ENCODE measurements at places on chromosomes 3 and 15.

- no peak for DNase-seq
These were observed 13.0 kb downstream of the FOXP1 start for GRCh38 chr3:71570546-71570945.

GRCh38 chr3:43526956-43527355, 94.9 kb downstream of the ANO10 start:
- DNase-seq, result no peak

DNA sequence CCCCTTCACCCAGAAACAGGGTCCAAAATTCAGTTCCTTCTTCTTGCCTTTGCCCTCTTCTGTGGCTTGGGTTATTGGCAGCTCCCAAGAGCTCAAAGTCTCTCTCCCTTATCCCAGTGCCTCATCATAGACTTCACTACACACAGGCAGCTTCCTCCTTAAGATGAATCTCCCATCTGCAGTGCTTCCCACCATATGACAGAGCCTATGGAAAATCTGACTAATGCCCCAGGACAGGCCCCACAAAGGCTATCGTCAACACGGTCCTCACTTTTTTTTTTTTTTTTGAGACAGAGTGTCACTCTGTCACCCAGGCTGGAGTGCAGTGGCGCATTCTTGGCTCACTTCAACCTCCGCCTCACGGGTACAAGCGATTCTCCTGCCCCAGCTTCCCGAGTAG, 194.1 kb downstream of the MEX3B start:
- no peak for DNase-seq

- no peak for DNase-seq
These were observed 190.5 kb downstream of the KCNH8 start for GRCh38 chr3:19338769-19339168.

DNA sequence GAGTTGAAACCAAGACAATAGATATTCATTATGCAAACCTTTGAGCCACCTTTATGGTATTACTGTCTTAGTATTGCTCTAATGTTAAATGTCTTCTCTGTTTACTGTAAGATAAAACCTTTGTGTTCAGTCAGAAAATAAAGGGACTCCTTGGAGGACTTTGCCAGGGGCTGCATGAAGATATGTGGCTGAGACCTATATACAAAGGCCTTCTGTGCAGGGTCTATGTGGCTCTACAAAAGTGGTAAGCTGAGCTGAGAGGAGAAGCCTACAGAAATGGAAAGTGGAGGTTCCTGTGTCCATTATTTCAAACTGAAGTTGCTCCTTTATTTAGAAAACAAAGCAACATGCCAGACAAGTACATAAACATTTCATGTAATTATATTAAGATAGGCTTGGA, 131.5 kb downstream of the FNDC3B start:
- DNase-seq, result no peak

GRCh38 chr15:70826634-70827033, 27.3 kb downstream of the LARP6 start:
- DNase-seq, result no peak

- DNase-seq, result no peak
These were observed 2.8 kb upstream of the ABHD2 start for GRCh38 chr15:89085289-89085926.

DNA sequence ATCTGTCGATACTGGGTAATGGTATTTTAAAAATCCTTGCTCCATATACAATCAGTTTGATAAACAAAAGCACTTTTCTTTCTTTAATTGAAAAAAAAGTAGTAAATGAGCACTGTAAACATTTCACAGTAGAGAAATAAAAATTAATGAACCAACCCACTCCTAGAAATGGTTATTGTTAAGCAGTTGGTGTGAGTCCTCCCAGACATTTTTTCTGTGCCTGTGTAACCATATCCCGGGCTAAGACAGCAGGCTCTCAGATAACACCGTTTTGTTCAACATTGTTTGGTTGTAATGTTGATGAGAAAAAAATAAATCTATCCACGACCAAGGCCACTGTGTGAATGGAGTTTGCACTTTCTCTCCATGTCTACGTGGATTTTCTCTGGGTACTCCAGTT, 42.6 kb downstream of the PXK start:
- DNase-seq, result no peak

DNA sequence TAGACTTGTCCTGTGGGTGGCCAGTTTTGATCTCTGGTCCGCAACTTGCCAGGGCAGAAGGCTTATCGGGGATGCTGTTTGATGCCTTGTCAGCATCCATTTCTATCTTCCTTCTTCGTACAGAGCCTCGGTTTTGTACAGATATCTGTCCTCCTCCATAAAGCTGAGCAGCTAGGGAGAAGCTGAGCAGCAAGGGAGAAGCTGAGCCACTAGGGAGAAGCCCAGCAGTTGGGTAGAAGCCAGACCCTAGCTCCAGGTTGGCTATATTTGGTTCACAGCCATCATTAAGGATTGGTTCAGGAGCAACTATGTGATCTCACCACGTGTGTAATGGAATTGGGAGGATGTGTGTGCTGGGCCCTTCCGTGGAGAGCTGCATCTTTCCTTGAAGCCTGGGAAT, 46.7 kb downstream of the PTPRG start:
- no peak for DNase-seq
